ENCODE measurements at places on chromosomes 6 and 20. TPM values are rescaled to one million over a fixed set of nuclear protein-coding genes. Genes with fewer than 3 reads are reported as not detected.

Gene KCNK16
- not detected for total RNA-seq

Gene HLA-DQA1
- 5.5 TPM for total RNA-seq

Gene COL9A1
- 0.24 TPM for total RNA-seq

Gene RAB44
- not detected for total RNA-seq

Gene ZNF334
- total RNA-seq, result 0.40 TPM

Gene DDX43
- total RNA-seq, result 0.62 TPM

Gene PRSS35
- total RNA-seq, result not detected

Gene COL11A2
- total RNA-seq, result 0.94 TPM

Gene ARFGEF3
- total RNA-seq, result 0.86 TPM

Gene KCNQ5
- not detected for total RNA-seq

Gene CPNE5
- 10.0 TPM for total RNA-seq

Gene CLVS2
- total RNA-seq, result 0.11 TPM

Gene DNAH8
- 0.03 TPM for total RNA-seq

Gene TREM2
- 0.35 TPM for total RNA-seq

Gene SNX5
- 39.9 TPM for total RNA-seq

Gene FAM217A
- not detected for total RNA-seq

Gene ZSCAN23
- 2.1 TPM for total RNA-seq

Gene AIF1
- 17.7 TPM for total RNA-seq

Gene ASIP
- 18.9 TPM for total RNA-seq

Gene MLIP
- total RNA-seq, result 403 TPM

Gene NHSL1
- total RNA-seq, result 44.2 TPM

Gene SLC22A7
- not detected for total RNA-seq

Gene PDE7B
- total RNA-seq, result 18.6 TPM

Gene METTL24
- 0.91 TPM for total RNA-seq

Gene TRIM15
- total RNA-seq, result not detected

Gene ITPA
- 19.0 TPM for total RNA-seq
